ENCODE measurements at places on chromosomes 12 and 14.
A peak's percentile ranks its signal among the peaks of the same experiment; 100 is the strongest.

- peak; percentile 45 for DNase-seq
Observed at GRCh38 chr12:117188961-117189724, 1.1 kb downstream of the FBXO21 start.

DNA sequence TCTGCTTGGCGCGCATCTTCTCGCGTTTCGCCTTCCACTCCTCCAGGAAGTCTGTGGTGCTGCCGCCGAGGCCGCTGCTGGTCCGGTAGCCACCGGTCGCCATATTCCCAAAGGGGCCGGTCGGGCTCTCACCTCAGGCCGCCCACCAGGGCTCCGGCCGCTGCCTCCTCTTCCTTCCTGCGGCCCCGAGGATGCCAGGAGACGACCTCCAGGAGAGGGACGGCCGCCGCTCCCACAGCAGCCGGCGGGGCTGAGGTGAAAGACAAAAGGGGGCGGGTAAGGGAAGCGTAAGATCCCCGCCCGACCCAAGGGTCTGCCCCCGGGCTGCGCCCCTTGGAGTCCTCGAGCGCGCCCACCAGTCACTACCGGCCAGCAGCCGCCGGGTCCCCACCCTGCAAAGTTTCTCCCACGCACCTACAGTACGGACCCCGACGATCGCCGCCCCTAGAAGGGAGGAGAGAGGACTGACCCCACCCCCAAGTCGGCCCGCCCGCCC lies 574 bp downstream of the PAWR start:
- DNase-seq, result no peak

DNA sequence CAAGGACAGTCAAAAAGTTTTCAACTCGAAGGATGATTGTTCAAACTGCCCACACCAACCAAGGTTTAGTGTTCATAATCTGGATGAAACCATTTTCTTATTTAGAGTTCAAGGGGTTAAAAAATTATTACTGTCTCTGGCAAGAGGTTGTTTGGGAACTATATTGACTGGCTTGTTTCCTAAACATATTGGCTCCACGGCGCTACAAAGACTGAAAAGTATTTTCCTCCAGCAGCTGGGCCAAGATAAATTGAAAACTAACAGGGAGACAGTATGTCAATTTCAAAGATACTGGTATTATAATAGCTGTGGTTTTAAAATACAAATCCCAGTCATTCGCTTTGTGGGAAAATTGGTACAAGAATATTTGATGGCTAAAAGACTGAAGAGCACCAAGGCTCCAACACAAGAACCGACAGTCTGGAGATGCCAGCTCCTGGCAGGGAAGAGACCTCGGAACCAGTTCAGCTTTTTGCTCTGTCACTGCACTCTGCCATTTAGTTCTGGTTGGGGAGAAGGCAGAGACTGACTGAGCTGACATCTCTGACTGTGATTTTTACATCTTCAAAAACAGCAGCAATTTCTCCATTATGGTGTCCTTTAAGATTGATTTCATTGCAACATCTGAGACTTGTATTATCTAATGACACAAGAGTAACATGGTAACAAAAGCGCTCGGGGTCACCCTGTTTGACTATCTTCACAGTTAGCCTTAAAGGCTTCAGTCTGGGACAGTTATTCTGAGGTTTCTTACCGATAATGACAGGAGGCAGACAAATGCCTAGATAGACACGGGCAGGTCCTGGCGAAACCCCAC lies 62.0 kb downstream of the ST8SIA1 start:
- DNase-seq, result peak; percentile 21

DNA sequence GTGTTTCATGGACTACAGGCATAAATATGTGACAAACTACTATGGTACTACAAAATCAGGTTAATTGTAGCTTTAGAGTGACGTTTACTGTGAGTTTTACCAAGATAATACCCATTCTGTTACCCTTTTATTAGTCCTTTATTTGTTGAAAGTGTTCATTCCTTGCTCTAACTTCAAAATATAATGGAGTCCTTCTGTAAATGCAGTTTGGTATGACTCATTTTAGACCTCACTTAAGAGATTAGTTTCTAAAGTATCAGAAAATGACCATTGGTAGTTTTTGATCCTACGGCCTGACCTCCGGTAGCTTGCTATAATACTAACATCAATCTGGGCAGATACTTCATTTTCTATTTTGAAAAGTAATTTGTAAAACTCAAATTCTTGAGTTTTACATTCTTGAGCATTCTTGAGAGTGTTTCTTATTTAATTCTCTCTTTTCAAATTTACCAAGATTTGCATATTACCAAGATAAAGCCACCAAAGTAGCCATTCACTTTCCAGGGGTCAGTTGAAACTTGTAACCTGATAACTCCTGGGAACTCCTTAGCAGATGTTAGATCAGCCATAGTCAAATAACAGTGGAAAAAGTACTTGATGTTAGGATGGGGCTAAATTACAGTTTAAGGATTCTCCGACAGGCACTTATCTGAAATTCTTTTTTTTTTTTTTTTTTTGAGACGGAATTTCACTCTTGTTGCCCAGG lies 4.2 kb downstream of the HSPA2 start:
- DNase-seq, result no peak

Data from C1 segment of cervical spinal cord (tissue), 14 donors.